Choroid plexus epithelial cell (primary cell): ENCODE measurements at places on chromosomes 6 and 20.

DNA sequence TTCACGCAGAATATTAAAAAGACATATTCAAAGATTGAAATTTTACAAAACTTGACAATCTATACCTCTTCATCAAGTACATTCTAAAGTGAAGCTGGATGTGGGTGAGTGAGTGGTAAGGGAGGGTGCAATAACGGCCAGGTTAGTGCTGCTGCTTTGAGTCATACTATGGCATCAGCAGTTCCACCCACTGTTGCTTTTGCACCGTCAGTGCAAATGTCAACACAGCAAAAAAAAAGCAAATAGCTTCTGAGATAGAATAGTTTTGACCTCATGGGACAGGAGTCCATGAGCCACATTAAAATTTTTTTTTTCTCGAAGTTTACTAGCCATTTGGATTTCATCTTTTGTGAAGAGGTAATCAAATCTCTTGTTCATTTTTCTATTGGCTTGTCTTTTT lies 31.8 kb downstream of the PSMF1 start:
- DNase-seq = peak; percentile 45

- peak; percentile 82 for DNase-seq
These were observed 154.0 kb downstream of the THBS2 start for GRCh38 chr6:169099411-169100202.

GRCh38 chr20:14633507-14633906 lies 296.1 kb upstream of the FLRT3 start:
- no peak for DNase-seq

DNA sequence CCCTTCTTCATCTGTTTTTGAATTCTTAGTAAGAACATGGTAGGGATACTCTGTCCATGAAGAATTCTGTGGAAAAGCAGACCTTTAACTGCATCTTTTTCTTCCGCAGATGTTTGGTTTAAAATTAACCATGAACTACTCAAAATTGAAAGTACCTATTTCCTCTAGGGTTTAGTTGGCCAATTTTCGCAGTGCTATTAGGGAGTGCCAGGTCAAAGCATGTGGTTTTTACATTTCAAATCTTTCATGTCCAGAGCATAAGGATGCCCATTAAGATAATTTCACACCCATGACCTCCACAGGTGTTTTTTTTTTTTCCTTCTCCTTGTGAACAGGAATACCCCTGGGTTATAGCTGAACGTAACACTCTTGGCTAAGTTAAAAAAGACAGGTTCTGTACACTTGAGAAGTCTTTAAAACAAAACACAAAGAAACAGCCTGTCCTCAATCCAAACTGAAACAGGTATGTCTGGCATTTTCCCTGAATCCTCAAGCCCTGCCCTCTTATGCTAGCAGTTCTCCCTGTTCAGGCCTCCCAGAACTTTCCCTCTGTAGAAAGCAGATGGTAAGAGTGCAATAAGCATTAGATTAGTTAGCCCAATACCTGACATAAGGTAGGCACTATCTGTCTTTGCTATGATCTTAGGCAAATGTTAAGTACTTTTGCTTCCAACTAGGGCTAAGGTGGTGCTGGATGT lies 67.1 kb downstream of the ELOVL5 start:
- DNase-seq = no peak

- peak; percentile 24 for DNase-seq
These were observed 27.2 kb upstream of the TULP4 start for GRCh38 chr6:158284876-158285655.

DNA sequence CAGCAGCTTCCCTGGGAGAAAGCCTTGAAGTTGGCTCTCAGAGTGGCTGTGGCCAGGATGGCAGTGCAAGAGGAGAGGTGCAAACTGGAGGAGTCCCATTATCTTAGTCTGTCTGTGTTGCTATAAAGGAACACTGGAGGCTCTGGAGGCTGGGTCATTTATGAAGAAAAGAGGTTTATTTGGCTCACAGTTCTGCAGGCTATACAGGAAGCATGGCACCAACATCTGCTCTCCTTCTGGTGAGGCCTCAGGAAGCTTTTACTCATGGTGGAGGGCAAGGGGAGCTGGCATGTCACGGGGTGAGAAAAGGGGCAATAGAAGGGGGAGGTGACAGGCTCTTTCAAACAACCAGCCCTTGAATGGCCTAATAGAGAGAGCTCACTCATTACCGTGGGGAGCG lies 47.1 kb downstream of the PSMG4 start:
- DNase-seq = no peak

- no peak for DNase-seq
These were observed 10.9 kb upstream of the SLC22A7 start for GRCh38 chr6:43286980-43287716.

GRCh38 chr6:56915832-56916231 lies 39.1 kb upstream of the BEND6 start:
- DNase-seq = no peak

- no peak for DNase-seq
These were observed 33.0 kb downstream of the GJA10 start for GRCh38 chr6:89927264-89927663.

GRCh38 chr6:14658886-14659561 lies 541.5 kb downstream of the CD83 start:
- DNase-seq = no peak

DNA sequence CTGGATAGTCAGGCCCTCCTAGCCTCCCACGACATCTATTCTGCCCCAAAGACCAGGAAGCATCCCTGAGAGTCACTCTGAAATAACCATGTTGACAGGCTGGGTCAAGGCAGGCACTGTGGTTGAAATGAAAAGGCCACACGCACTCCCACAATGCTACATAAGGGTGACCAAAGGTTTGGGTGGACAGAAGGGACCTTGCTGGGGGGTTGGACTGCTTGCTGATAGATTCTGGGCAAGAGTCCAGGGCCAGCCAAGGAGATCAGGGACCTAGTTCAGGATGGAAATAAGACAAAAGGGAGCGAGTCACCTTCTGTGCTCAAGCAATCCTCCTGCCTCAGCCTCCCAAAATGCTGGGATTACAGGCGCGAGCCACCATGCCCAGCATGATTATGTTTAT lies 32.5 kb upstream of the DSN1 start:
- DNase-seq = peak; percentile 12

GRCh38 chr6:137759624-137760023 lies 107.4 kb upstream of the TNFAIP3 start:
- DNase-seq = no peak

- DNase-seq = no peak
These were observed 50.3 kb downstream of the MYB start for GRCh38 chr6:135231469-135231844.

GRCh38 chr6:34969662-34970265 lies 80.7 kb downstream of the ANKS1A start:
- peak; percentile 30 for DNase-seq

DNA sequence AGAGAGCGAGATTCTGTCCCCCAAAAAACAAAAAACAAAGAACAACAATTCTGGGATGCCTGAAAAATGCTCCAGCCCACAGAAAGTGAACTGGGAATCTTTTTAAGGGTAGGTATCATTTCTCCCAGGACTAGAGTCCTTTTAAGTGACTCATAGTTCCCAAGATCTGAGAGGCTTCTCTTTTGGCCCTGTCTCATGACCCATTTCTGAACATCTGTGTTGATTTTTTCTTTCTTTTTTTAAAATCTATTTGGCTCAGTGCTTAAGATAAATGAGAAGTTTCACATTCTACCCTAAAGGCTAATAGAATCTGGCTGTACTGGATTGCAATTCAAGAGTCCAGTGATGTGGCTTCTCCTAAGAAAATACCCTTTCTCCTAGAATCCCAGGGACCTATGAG lies 217.6 kb upstream of the FOXQ1 start:
- DNase-seq = peak; percentile 82

- peak; percentile 75 for DNase-seq
These were observed 36.7 kb downstream of the LRFN2 start for GRCh38 chr6:40550202-40551101.

- no peak for DNase-seq
These were observed 16.6 kb upstream of the STK38 start for GRCh38 chr6:36563928-36564284.

DNA sequence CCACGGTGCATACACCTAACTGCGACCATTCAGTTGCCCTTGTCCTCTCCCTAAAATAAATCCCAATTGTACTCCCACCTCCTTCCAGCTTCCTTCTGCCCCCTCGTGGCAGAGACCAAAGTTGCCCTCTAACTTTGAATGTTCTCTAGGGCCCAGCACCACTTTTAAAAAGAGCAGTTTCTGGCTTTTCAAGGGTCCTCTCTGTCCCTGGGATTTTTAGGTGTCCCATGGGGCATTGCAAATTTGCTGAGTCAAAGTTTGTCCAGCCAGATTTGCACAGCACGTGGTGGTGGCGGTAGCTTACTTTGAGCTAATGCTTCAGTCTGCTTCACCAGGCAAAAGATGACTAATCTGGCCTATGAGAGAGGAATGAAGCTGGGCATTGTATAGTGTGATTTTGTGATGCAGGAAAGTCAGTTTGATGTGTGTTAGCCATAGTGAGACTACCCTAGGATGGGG lies 100.2 kb downstream of the PERP start:
- peak; percentile 42 for DNase-seq

DNA sequence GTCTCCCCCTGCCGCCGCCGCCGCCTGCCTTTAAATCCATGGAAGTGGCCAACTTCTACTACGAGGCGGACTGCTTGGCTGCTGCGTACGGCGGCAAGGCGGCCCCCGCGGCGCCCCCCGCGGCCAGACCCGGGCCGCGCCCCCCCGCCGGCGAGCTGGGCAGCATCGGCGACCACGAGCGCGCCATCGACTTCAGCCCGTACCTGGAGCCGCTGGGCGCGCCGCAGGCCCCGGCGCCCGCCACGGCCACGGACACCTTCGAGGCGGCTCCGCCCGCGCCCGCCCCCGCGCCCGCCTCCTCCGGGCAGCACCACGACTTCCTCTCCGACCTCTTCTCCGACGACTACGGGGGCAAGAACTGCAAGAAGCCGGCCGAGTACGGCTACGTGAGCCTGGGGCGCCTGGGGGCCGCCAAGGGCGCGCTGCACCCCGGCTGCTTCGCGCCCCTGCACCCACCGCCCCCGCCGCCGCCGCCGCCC lies 474 bp downstream of the CEBPB start:
- DNase-seq = peak; percentile 90

DNA sequence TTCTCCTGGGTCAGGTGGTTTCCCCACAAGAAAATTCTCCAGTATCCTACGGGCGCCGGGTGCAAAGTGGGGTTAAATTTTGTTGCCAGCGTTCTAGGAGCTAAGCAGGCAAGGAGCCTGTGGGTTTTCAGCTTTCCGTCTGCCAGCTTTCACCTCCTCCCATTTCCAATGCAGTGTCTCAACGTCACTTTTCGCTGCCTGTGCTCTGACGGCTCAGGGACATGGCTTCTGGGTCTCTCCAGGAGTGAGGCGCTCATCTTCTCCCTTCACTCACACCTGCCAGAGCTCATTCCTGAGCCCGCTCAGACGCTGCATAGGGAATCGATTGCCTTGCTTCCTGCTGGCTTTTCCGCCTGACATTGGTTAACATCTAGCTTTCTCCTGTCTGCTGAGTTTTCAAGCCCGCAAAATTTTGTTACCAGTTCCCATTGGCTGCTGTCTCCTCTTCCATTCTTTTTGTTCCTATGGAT lies 7.3 kb upstream of the NAA20 start:
- no peak for DNase-seq

- peak; percentile 42 for DNase-seq
These were observed 279.7 kb downstream of the KIF16B start for GRCh38 chr20:16293590-16293989.

GRCh38 chr6:150640556-150641209 lies 41.0 kb downstream of the PLEKHG1 start:
- no peak for DNase-seq

- DNase-seq = no peak
These were observed 53.5 kb downstream of the CARMIL1 start for GRCh38 chr6:25332655-25333071.

GRCh38 chr6:9789201-9789600 lies 625.7 kb downstream of the TFAP2A start:
- DNase-seq = peak; percentile 6

GRCh38 chr6:37433657-37434271 lies 743 bp downstream of the CMTR1 start:
- peak; percentile 30 for DNase-seq

DNA sequence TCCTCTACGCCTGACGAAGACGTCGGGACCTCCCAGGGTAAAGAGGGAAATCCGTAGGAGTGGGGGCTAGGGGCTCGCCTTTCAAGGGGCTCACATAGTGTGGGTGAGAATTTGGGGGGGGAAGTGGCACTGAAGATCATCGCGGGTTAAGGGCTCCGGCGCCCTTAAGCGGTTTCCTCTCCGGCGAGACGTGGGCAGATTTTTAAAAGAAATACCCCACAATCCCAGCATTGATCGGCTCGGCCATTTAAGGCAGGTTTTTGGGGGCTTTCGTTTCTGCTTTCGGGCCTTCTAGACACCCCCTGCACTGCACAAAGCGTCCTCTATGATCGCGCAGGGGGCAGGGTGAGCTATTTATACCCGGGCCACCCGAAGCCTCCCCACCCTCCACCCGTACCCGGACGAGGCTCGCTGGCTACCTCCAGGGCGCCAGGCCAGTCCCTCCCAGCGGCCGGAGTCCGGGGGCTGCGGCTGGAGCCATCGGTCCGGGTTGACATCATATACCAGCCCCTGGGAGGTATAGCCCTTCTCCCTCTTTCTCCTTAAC lies 1.2 kb downstream of the NKX2-2 start:
- DNase-seq = no peak

DNA sequence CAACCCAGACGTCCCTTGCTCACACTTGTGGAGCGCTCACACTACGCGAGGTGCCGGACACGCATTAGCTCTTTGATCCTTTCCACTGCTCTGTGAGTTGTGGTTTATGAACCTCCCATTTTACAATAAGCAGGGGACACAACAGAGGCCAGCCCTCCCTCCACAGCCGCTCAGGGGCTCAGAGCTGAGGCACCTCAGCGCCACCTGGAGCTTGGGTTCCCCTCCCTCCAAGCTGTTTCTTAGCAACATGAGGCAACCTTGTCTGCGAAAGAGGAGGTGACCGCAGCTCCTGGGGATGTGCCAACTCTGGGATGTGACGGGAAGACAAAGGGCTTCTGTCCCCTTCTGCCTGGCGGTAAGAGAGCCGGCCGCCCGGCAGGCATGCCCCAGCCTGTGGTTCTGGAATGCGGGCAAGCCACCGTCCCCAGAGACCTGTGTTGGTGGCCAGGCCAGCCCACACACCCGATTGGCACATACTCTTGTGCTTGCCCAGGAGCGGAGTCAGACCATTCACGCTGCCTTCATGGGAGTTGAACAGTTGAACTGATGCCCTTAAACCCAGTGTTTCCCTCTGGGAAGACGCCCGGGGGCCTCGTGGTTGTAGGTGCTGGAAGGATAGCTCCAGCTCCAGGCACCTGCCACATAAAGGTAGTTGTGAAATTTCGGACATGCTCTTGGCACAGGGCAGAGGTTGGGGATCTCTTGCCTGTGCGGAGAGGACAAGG lies 44.5 kb downstream of the RBM38 start:
- DNase-seq = peak; percentile 29

- no peak for DNase-seq
These were observed 136.8 kb downstream of the EPHA7 start for GRCh38 chr6:93282521-93283031.

DNA sequence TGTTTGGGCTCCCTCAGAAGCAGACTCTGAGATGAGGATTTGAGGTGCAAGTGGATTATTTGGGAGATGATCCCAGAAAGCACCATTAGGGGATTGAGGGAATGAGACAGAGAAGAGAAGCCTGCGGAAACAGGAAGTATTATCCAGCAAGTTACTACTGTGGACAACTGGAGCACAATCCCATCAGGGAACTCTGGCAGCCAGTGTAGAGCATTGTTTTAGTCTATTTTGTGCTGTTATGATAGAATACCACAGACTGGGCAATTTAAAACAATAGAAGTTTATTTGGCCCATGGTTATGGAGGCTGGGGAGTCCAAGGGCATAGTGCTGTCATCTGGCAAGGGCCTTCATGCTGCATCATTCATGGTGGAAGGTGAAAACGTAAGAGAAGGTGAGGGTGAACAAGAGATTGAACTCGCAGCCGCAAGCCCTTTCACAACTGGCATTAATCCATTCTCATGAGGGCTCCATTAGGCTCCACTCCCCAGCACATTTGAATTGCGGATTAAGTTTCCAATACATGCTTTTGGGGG lies 43.5 kb upstream of the SLC9A8 start:
- no peak for DNase-seq
